Natural killer cell treated with Interleukin-12 subunit alpha and Interleukin-12 subunit beta and Interleukin-15 and Interleukin-18, amount 100 ng/mL, for 72 hours (primary cell): ENCODE measurements at places on chromosomes 1 and 21. TPM values are rescaled to one million over a fixed set of nuclear protein-coding genes. Genes with fewer than 3 reads are reported as not detected.

The THRAP3 gene
- total RNA-seq = 118 TPM

The PRELP gene
- total RNA-seq = not detected

DNA sequence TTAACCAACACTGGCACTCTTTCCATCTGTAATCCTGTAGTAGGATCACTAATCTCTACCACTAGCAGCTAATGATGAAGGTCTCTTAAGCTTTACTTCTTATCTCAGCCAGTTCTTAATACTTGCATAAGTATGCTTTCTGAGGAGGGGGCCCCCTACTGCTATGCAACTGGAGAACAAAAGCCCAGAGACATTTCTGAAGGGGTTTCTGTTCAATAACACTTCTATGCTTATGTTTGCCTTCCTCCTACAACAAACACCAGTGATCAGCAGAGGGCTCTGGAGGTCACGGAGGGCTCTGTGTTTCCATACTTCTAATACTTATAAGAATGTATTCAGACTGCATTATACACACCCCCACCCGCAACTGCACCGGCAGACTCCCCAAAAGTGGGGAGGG lies 215.8 kb downstream of the BARHL2 start:
- DNase-seq = no peak
- peaks cover 14% of the 10 kb centered on the region for H3K27me3 ChIP-seq
- no peak overlapping the region for H3K4me3 ChIP-seq
- no peak overlapping the region for H3K27ac ChIP-seq
- H3K4me1 ChIP-seq = no peaks in the 10 kb centered on the region

GRCh38 chr1:62725255-62725654 lies 37.1 kb upstream of the DOCK7 start:
- no peak overlapping the region for H3K27ac ChIP-seq
- no peaks in the 10 kb centered on the region for H3K36me3 ChIP-seq
- no peaks in the 10 kb centered on the region for H3K4me1 ChIP-seq
- peaks cover 16% of the 10 kb centered on the region for H3K27me3 ChIP-seq
- H3K4me3 ChIP-seq = no peak overlapping the region

- peaks cover 37% of the 10 kb centered on the region for H3K4me1 ChIP-seq
- no peaks in the 10 kb centered on the region for H3K27me3 ChIP-seq
- H3K36me3 ChIP-seq = no peaks in the 10 kb centered on the region
- peak; percentile 67 for DNase-seq
- peak overlapping the region; percentile 88 for H3K27ac ChIP-seq
- H3K4me3 ChIP-seq = peak overlapping the region; percentile 85
These were observed 479.3 kb upstream of the RUNX1 start for GRCh38 chr21:35528116-35529042.

GRCh38 chr1:98323906-98324358 lies 337.6 kb upstream of the SNX7 start:
- peaks cover 8% of the 10 kb centered on the region for H3K36me3 ChIP-seq
- peak overlapping the region; percentile 40 for H3K27ac ChIP-seq
- H3K4me1 ChIP-seq = peaks cover 27% of the 10 kb centered on the region
- no peaks in the 10 kb centered on the region for H3K27me3 ChIP-seq
- peak; percentile 80 for DNase-seq
